ENCODE measurements at places on chromosomes 11 and 22. TPM values are rescaled to one million over a fixed set of nuclear protein-coding genes. Genes with fewer than 3 reads are reported as not detected.

The IGLL1 gene
- not detected for total RNA-seq

- no peaks in the 10 kb centered on the region for H3K27me3 ChIP-seq
- no peak overlapping the region for H3K4me3 ChIP-seq
- no peak for DNase-seq
- H3K36me3 ChIP-seq = no peaks in the 10 kb centered on the region
- H3K4me1 ChIP-seq = no peaks in the 10 kb centered on the region
- no peak overlapping the region for H3K27ac ChIP-seq
Measured at GRCh38 chr11:28938091-28938490, 829.9 kb downstream of the METTL15 start.

- H3K4me3 ChIP-seq = no peak overlapping the region
- no peaks in the 10 kb centered on the region for H3K36me3 ChIP-seq
- H3K27ac ChIP-seq = no peak overlapping the region
- DNase-seq = no peak
Measured at GRCh38 chr11:70948855-70949531, 303.4 kb downstream of the SHANK2 start.

DNA sequence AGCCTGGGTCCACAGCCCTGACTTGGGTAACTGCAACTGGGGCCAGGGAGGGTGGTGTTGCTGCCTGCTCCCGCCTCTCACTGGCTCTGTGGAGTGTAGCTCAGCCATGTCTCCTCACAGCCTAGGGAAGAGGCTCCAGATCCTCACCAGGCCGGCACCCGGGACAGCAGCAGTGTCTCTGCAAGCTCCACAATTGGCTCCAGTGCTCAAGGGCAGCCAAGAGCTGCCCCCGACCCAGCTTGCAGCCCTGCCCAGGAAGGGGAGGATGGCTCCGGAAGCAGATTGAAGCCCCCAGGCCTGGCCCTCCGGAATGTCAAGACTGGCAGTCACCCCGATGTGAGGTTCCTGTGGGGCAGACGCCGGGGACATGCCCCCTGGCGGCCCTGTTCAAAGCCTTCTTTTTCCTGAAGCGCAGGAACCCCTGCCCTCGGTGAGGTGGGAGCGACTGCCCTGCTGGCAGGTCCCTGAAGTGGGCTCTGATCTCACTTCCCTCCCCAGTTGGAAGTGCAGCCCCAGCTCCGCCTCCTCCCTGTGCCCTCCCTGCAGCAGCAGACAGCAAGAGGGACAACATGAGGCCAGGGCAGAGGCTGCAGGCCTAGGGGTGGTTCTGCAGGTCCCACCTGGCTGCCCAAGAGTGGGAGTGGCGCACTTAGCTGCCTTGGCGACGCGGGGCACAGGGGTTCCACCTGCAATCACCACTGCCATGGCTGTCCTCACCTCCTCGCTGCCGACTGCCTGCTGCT is 816.2 kb upstream of the LUZP2 start:
- H3K4me1 ChIP-seq = no peaks in the 10 kb centered on the region
- no peaks in the 10 kb centered on the region for H3K36me3 ChIP-seq
- no peaks in the 10 kb centered on the region for H3K27me3 ChIP-seq
- no peak overlapping the region for H3K4me3 ChIP-seq
- H3K27ac ChIP-seq = no peak overlapping the region

GRCh38 chr11:129382583-129382982 is 6.9 kb downstream of the BARX2 start:
- H3K27me3 ChIP-seq = no peaks in the 10 kb centered on the region
- no peaks in the 10 kb centered on the region for H3K36me3 ChIP-seq
- no peak for DNase-seq
- H3K27ac ChIP-seq = no peak overlapping the region

DNA sequence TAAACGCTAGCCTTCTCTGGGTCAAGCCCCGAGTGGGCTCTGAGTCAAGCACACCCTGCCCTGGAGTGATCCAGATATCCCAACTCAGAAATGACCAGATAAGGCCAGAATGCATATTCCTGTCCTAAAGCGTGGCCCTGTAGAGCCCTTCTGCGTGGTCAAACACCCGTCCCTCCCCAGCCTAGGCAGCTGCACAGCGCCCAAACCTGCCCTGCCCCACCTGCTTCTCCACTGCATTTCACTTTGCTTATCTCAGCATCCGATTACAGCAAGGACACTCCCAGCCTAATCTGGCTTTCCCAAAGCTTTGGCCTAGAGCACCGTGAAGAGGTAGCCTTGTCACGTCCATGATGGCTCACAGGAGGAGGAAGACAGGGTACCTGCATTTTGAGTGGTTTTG is 11.9 kb upstream of the TMPRSS4 start:
- no peak overlapping the region for H3K4me3 ChIP-seq
- no peaks in the 10 kb centered on the region for H3K36me3 ChIP-seq
- H3K27ac ChIP-seq = no peak overlapping the region
- no peak for DNase-seq

DNA sequence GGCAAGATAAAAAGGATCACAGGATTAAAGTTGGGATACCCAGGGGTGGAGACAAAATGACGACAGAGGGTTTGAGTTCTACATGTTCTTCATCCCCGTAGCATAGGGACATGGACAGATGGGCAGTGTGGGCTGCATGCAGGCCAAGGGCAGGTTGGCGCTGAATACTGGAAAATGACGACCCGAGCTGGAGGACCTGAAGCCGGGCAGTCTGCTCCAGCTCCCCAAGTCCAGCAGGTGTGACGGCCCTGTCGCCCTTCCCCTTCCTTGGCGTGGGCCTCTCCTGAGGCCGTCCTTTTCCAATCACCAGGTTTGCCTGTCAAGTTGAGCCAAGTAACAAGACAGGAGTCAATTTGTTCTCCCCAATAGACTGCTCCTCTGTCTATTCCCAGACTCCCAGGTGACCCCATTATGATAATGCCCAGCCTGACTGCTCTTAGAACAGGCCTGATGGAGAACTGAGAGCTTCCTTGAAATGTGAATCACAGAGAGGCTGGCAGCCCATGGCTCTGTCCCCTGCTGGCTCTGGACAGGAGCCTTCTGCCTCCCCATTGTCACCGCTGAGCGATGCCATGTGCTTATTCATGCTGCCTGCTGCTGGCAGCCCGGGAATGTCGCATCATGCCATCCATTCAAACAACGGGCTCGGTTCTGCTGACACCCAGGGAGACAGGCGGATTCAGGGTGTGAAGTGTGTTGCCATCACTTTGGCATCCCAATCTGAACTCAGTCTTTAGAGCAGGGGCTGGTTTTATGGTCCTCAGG is 392.1 kb downstream of the NTM start:
- H3K27ac ChIP-seq = no peak overlapping the region
- no peak for DNase-seq
- no peaks in the 10 kb centered on the region for H3K36me3 ChIP-seq
- H3K27me3 ChIP-seq = no peaks in the 10 kb centered on the region
- H3K4me1 ChIP-seq = no peaks in the 10 kb centered on the region
- no peak overlapping the region for H3K4me3 ChIP-seq

DNA sequence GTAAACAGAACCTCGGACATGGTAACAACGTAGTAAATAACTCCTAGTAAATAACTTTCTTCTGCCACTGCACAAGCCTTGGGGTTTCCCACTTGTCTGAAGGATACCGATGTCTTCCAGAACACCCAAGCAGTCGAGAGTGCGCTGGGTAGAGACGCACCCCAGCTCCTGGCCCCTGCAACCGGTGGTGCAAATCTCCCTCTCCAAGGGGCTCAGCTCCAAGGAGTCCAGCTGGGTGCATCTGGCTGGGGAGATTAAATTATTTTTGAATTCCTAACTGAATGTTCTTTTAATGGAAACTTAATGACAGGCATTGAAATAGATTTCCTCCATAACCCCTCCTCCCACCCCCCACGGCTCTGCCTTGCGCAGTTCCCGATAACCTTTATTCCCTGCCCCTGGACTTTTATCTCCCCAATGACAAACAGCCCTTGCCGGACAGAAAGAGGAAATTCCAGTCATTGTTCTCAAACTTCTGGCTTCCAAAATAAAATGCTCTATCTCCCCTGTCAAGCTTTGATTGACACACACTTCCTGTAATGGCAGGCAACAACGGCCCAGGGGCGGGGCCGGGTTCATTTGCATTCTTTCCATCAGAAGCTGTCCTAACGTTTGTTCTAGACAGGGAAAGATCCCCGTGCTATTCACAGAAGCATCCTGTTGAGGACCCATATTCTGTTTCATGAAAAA is 31.2 kb downstream of the KCNJ1 start:
- no peak for DNase-seq
- no peaks in the 10 kb centered on the region for H3K27me3 ChIP-seq
- no peak overlapping the region for H3K4me3 ChIP-seq

GRCh38 chr11:58730507-58731089 is 1.1 kb downstream of the GLYAT start:
- H3K27ac ChIP-seq = no peak overlapping the region
- H3K27me3 ChIP-seq = no peaks in the 10 kb centered on the region
- no peaks in the 10 kb centered on the region for H3K4me1 ChIP-seq
- H3K4me3 ChIP-seq = no peak overlapping the region

The PHF21B gene
- not detected for total RNA-seq

DNA sequence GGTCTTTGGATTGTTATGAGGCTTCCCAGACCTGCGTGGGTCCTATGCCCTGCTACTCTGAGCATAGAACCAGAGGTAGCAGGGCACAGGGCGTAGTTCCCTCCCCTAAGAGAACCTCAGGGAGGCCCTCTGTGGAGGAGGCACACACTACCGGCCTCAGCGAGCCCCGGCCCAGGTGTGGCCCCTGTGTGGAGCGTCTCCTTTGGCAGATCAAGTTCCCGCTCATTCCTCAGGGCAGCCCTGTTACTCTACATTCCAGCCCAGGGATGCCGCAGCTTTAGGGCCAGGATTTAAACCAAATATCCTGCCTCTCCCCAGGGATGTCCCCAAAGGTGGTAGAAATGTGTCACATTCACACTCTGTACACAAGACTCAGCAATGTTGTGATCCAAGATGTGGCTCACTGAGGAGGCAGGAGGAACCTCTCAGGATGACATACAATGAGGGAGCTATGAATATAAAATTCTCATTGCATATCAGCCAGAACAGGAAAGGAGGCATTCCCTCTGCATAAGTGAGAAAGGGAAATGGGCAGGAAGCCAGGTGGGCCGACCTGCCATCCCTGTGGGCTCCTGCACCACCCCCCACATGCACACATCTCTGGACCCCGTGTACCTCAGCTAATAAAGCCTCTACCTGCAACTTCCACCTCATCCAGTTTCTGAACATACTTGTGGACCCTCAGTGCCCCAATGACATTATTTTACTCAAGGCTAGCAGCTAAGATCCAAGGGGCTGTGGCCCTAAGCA is 131.9 kb upstream of the TEAD1 start:
- no peak overlapping the region for H3K27ac ChIP-seq
- H3K4me1 ChIP-seq = peaks cover 11% of the 10 kb centered on the region
- DNase-seq = no peak
- no peak overlapping the region for H3K4me3 ChIP-seq
- no peaks in the 10 kb centered on the region for H3K36me3 ChIP-seq

GRCh38 chr11:86477495-86478155 is 102.9 kb downstream of the CCDC81 start:
- H3K4me3 ChIP-seq = no peak overlapping the region
- peak overlapping the region; percentile 58 for H3K27ac ChIP-seq
- H3K27me3 ChIP-seq = no peaks in the 10 kb centered on the region

DNA sequence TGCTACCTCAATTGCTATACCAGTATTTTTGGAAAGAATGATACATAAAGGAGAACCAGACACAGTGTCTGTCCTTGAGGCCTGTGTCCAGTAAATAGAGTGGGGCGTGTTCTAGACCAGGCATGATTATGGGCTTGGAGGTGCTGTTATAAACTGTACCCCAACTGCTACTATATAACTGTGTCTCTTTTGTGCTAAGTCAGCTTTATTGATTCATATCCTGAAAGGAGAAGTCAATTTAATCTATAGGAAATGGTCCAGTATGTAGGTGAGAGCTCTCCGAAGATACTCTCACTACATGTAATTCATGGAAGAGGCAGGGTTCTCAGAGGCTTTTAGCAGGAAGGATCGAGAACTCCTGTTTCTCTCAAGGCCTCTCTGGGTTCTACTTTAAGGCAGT is 334.3 kb downstream of the TMEM135 start:
- H3K4me3 ChIP-seq = no peak overlapping the region
- H3K27ac ChIP-seq = no peak overlapping the region
- H3K4me1 ChIP-seq = no peaks in the 10 kb centered on the region
- H3K36me3 ChIP-seq = no peaks in the 10 kb centered on the region
- DNase-seq = no peak

- no peak for DNase-seq
- no peaks in the 10 kb centered on the region for H3K4me1 ChIP-seq
- no peak overlapping the region for H3K4me3 ChIP-seq
- H3K36me3 ChIP-seq = peaks cover 44% of the 10 kb centered on the region
Measured at GRCh38 chr11:112058103-112058502, 15.7 kb downstream of the PIH1D2 start.

- H3K27ac ChIP-seq = peak overlapping the region; percentile 95
- peak overlapping the region; percentile 79 for H3K4me3 ChIP-seq
- no peaks in the 10 kb centered on the region for H3K27me3 ChIP-seq
- peaks cover 6% of the 10 kb centered on the region for H3K4me1 ChIP-seq
- DNase-seq = peak; percentile 94
Measured at GRCh38 chr11:62841361-62842170, 2.2 kb upstream of the WDR74 start.

- no peak overlapping the region for H3K27ac ChIP-seq
- no peaks in the 10 kb centered on the region for H3K4me1 ChIP-seq
- DNase-seq = no peak
- H3K36me3 ChIP-seq = no peaks in the 10 kb centered on the region
Measured at GRCh38 chr22:36560001-36560400, 31.0 kb upstream of the EIF3D start.

GRCh38 chr11:129828301-129828836 is 12.7 kb downstream of the TMEM45B start:
- no peak overlapping the region for H3K27ac ChIP-seq
- H3K36me3 ChIP-seq = no peaks in the 10 kb centered on the region
- no peak for DNase-seq
- H3K27me3 ChIP-seq = no peaks in the 10 kb centered on the region

- peaks cover 2% of the 10 kb centered on the region for H3K4me1 ChIP-seq
- H3K27me3 ChIP-seq = no peaks in the 10 kb centered on the region
- no peak overlapping the region for H3K4me3 ChIP-seq
- no peak for DNase-seq
- no peak overlapping the region for H3K27ac ChIP-seq
Measured at GRCh38 chr11:28232649-28233048, 124.5 kb downstream of the METTL15 start.

DNA sequence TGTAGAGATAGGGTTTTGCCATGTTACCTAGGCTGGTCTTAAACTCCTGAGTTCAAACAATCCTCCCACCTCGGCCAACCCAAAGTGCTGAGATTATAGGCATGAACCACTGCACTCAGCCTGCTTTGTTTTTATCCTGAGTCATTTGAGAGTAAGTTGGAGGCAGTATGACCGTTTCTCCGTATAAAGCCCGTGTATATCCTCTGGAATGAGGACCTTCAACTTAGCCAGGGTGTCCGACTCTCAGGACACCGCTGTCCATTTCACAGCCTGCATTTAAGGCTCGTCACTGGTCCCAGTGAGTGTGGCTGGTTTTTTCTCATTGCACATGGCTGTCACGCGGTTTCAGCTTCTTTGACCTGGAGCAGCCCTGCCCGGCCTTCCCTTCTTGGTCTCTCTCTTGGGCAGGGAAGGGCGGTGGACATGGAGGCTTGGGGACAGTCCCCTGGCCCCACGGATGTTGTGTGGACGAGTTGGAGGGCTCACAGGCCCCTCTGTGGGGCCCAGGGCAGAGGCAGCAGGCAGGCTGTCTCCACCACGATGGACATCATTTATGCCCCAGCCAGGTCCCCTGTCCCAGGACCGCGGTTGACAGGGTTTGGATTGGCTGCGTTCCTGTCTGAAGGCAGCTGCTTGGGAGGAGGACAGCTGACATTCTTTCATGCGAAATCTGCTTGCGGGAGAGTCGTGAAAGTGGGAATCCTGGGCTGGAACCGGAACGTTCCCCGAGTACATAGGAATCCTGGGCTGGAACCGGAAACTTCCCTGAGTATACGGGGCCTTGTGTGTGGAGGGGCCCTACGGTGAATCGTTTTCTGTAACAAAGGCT is 93.3 kb downstream of the KCNQ1 start:
- H3K4me1 ChIP-seq = no peaks in the 10 kb centered on the region
- H3K36me3 ChIP-seq = no peaks in the 10 kb centered on the region
- no peak overlapping the region for H3K27ac ChIP-seq
- H3K4me3 ChIP-seq = no peak overlapping the region
- no peak for DNase-seq

Measured in ascending aorta (tissue), 2 donors.